ENCODE measurements at places on chromosomes 5 and 9. TPM values are rescaled to one million over a fixed set of nuclear protein-coding genes. Genes with fewer than 3 reads are reported as not detected.

DNA sequence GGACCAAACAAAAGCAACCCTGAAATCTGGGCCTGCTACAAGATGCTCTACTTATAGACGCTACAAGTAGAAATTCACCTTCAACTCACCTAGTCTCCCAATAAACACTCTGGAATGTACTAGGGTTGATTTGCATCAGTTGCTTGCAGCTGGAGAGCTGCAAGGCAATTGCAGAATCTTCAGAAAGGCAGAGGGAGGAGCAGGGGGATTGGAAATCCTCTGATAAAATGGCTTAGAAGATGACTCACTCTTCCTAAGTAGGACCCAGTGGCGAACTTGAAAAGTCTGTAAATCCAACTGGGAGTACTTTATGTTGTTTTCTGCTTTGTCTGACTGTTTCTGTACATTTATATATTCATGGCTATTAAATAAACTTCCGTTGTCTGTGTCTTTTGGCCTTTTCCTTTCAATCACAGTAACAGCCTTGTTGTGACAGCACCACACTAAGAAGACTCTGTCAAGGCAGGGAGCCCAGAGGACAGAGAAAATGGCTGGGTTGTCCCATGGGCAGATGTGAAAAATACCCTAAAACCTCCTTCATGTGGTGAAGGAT, 14.7 kb upstream of the MLLT3 start:
- no peak for DNase-seq

Gene CD14
- total RNA-seq = 235 TPM

Gene RASA1
- total RNA-seq = 34.8 TPM

Gene ISCA1
- 25.9 TPM for total RNA-seq

Gene QRFP
- not detected for total RNA-seq

Measured in thoracic aorta (tissue), 2 donors.